Ammon's horn (tissue), 1 donor: ENCODE measurements at places on chromosomes 3 and 15.

GRCh38 chr3:133935843-133936769 lies 40.4 kb upstream of the RAB6B start:
- DNase-seq, result no peak

GRCh38 chr3:4077950-4078349 lies 225.2 kb upstream of the SETMAR start:
- DNase-seq, result no peak

DNA sequence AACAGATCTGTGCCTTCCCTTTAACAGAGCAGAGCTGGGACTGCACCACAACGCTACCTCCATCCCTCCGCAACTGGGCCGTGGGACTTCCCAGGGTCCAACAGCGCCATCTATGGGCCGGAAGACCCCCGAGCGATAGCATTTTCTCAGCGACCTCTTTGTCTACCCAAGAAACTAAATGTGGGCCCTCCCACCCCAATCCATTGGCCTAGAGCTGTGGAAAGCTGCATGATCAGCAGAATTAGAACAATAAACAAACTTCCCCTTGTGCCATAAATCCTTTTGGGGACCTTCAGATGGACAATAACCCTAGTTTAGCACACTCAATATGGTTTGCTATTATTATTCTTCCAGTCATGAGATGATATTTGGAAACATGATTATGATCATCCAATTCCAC lies 74.8 kb upstream of the NTRK3 start:
- peak; percentile 5 for DNase-seq

DNA sequence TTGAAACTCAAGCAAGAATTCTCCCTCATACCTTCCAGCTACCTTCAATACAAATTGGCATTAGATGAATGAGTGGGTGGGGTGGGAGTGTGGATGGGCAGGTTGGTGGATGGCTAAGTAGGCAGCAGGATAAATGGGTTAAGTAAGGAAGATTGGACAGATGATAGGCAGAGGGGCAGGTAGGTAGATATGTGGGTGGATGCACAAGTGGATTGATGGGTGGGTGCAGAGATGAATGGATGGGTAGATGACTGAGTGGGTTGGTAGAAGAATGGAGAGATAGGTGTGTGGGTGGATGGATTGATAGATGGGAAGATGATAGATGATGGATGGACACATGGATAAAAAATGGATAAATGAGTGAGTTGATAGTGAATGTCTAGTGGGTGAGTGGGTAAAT lies 27.6 kb downstream of the VIPR1 start:
- no peak for DNase-seq

DNA sequence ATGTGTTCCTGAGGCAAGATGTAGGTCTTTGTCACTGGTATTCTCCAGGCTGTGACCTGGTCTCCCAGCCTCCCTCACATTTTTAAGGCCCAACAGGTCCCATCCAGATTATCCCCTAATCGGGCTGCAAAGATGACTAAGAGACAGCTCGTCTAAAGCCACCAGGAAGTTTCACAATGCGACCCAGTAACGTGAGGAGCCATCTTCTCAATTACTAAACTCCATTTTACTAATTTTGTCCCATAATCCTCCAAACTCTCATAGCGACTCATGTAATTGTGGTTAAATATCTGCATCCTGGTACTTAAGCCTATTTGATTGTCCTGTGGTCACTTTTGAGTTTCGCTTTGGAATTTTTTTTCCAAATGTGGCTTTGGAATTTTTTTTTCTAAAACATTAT lies 8.7 kb upstream of the PLA2G4F start:
- DNase-seq, result no peak

DNA sequence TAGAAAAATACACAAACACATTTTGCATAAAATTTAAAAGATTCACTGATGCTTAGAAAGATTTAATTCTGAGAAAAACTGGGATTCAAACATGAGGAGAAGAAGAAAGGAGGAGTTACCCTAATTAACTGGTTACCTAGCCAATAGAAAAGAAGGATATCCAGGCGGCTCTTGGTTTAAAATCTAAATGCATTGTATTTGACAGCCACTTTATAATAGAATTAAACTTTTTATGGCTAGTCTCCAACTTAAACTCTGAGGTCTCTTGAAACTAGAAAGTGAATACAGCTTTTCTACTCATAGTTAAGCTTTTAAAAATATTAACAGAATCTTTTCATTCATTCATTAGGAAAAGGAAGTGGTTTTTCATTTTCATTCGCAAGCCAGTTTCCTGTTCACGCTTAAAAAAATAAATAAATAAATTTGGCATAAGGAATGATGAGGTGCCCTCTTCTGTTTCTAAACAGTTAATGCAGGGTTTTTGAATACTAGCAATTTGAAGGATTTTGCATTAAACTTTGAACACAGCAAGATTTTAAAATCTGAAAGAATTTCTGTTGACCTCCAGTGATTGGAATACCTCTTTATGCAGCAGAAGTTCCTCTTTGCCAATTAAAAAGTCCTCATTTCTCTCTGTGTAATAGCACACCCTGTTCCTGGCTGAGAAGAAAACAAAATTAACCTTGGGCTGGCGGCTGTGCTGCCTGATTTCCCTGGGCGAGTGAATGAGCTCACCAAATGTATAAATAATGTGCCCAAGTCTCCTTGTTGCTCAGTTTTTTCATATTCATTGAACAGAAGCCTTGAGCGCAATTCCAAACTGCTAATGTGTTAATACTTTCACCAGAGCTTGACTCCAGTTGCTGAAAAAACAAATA lies 105.1 kb downstream of the ZMAT3 start:
- peak; percentile 54 for DNase-seq

- DNase-seq, result no peak
Observed at GRCh38 chr3:32698506-32698905, 13.5 kb downstream of the CNOT10 start.

DNA sequence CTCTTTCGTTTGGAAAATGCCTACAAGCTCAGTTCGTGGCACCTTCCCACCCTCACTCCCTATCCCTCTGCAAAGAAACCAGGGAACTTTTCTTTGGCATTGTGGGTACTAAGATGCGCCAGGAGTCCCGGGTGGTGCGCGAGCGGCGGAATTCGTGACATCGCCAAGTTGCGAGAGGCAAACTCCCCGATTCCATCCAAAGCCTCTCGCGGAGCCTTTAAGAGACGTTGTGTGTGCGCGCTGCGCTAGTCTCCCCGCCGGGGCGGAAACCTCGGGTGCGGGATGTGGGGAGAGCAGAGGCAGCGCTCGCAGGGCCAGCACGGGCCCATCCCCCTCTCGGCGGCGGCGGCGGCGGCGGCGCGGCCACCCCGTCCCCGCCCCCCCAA lies 443 bp upstream of the NR2F2 start:
- peak; percentile 62 for DNase-seq

DNA sequence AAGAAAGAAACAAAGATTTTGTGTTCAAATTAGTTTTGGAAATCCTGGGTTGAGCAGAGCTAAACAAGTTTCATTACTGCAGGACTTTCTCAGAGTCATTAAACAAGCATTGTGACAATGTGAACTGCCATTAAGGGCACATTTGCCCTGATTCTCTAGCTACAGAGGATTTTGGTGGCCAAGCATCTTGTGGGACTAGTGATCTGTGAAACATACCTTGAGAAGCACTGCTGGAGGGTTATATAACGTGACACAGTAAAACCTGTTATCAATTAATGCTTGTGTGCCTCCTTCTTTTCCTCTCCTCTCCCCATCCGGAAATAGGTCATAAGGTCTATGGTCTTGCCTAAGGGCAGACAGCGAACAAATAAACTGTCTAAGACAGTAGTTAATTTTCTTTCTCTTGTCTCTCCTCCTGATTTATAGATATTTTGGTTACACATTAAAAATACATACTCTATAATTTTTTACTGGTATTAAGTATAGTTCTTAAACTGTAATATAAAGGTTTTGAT lies 167.3 kb upstream of the NANOGP8 start:
- DNase-seq, result no peak

GRCh38 chr3:71008350-71008935 lies 575.1 kb downstream of the FOXP1 start:
- no peak for DNase-seq

- DNase-seq, result peak; percentile 55
Observed at GRCh38 chr15:77506311-77507142, 85.8 kb downstream of the HMG20A start.

- no peak for DNase-seq
Observed at GRCh38 chr3:66989860-66990696, 8.0 kb upstream of the KBTBD8 start.

GRCh38 chr3:149512073-149512782 lies 37.7 kb downstream of the TM4SF4 start:
- DNase-seq, result peak; percentile 85

DNA sequence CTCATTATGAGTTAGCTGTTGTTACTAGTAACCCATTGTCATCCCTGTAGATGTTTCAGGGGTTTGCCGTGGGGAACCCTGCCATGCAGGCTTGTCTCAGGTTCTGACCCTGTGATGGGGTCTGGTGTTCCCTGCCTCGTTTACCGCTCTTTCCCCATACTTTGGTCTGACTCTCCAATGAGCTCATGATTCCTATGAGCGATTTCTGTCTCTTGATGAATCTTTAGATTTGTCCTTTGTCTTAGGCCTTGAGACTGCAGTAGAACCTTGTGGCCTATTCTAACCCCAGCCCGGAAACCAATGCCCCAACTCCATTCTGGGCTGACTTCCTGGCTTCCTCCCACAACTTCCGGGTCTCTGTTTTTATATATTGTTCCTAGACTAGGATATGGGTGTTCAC lies 11.3 kb upstream of the IQGAP1 start:
- DNase-seq, result no peak

- no peak for DNase-seq
Observed at GRCh38 chr15:86620641-86621349, 541.1 kb downstream of the AGBL1 start.

DNA sequence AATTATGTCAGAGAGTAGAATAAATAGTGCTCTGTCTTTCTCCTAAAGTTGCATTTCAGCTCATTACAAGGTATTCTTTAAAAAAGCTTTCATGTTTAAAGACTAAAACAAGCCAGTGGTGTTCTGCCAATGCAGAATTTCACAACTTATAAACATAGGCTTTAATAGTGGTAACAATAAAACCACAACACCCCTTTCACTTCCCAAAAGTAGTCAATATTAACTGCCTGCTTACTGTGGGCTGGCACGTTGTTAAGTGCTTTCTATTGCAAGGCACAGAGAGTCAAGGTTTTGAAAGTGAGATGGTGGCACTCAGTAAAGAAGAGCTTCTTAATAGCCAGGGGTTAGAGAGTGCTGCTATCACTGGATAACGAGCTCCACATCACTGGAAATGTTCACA lies 8.4 kb upstream of the RTP1 start:
- DNase-seq, result no peak

DNA sequence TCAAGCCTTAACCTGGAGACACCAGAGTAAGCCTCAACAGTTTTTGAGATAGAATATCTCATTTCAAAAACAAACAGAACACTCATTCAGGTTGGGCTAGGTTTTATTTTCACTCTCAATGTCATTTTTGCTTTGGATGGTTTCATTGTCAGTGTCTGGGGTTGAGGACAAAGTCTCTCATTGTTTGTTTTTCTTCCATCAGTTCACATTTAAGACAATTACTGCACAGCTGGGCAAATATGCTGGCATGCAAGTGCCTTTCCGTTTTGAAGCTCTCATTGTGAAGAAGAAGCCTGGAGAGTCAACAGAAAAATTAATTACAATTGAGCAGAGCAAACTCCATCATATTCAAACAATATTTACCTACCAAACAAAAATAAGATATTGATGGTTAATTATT lies 1050.0 kb downstream of the TBL1XR1 start:
- peak; percentile 71 for DNase-seq

GRCh38 chr3:113035387-113035982 lies 44.7 kb downstream of the GTPBP8 start:
- DNase-seq, result peak; percentile 68

DNA sequence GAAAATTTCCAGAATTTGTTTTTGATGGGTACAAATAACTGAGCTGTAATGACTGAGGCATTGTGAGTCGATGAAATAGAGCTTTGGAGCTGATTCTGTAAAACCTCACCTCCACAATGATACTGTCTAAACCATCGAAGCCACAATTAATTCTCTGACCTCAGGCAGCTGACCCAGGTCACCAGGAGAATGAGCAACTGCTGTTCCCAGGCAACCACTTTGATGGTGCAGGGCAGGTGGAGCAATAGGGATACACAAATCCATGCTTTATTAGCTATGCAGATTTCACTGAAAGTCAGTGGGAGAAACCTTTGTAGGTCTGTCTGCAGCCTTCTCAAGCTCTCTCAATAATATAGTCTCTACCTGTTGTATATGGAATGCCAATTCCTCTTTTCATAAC lies 204.4 kb downstream of the RYR3 start:
- DNase-seq, result no peak

DNA sequence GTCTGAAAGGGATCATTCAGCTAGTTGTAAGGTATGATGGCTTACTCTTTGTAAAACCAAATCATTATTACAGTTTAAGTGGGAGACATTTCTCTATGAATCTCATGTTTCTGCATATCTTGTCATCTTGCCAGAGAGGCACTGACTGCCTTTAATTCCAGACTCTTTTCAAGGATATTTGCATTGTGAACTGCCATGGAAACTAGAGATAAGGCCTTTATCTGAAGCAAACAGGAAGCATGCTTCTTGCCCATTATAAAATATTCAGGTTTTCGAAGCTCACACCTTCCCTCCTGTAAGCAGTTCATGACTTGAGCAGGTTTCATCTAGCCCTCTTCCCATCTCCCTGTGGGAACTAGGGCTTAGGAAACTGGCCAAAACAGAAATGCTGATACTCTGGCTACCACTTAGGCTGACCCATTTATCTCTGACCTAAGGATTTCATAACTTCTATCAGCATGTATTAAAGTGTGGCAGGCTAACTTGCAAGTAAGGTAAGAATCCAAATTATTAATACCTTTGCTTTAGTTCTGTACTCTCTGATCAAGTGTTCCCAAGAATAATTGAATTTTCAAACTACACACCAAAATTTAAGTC lies 326.6 kb upstream of the ALCAM start:
- no peak for DNase-seq

DNA sequence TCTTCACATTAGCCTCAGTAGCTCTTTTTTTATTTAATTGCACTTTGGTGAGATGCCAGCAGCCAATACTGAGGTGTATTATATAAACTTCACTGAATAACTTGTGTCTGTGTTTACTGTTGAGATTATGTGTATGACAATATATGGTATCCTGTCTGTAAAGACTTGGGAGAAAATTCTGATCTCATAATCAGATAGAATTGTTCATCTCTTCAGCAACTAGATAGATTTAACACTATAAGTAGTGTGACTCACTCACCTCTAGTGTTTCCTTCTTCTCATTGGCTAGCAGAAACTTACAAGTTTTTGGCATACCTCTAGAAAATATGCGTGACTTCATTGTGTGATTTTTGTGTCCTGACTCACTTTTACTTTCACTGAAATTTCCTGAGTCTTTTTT lies 67.6 kb upstream of the TGFBR2 start:
- DNase-seq, result no peak

DNA sequence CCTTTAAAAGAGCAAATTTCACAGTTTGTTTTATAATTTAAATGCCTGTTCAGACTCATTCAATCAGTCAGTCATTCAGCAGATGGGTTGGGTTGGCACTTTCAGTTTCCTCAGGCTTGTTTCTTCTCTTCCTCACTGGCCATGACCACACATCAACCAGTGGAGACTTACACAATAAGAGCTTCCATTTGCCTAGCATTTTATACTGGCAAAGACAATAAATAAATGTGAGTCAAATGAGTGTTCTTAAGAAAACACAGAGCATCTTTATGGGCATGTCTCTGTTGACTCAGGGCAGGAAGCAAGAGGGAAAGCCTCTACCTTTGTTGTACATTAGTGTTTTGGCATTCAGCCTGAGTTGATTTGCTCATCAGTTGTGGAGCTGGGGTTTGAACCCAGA lies 122.6 kb downstream of the EPHB1 start:
- DNase-seq, result no peak
